ENCODE measurements at places on chromosomes 4 and X. TPM values are rescaled to one million over a fixed set of nuclear protein-coding genes. Genes with fewer than 3 reads are reported as not detected.

The ENPEP gene
- total RNA-seq = not detected

The SPINK2 gene
- not detected for total RNA-seq

The SUPT20HL1 gene
- total RNA-seq = not detected

The NDST3 gene
- not detected for total RNA-seq

The ABCG2 gene
- total RNA-seq = 11.9 TPM

The CLDN34 gene
- 0.26 TPM for total RNA-seq

The MAGEA9B gene
- not detected for total RNA-seq

The NXF2B gene
- not detected for total RNA-seq

The FAM9B gene
- not detected for total RNA-seq

The NLGN4X gene
- not detected for total RNA-seq

The MAGEB10 gene
- total RNA-seq = not detected

The ASMT gene
- total RNA-seq = not detected

The UGT2B10 gene
- not detected for total RNA-seq

The GC gene
- total RNA-seq = not detected

The FSTL5 gene
- not detected for total RNA-seq

The FAM114A1 gene
- 117 TPM for total RNA-seq

The RAPGEF2 gene
- 55.6 TPM for total RNA-seq

The NDNF gene
- not detected for total RNA-seq

The DCAF12L2 gene
- not detected for total RNA-seq

The PPARGC1A gene
- not detected for total RNA-seq

The PAGE2B gene
- total RNA-seq = not detected

The LINC00632 gene
- 0.46 TPM for total RNA-seq

The UGT2A1 gene
- total RNA-seq = 1.1 TPM

The ARL9 gene
- 0.07 TPM for total RNA-seq

The GRIA2 gene
- total RNA-seq = not detected

The FGFRL1 gene
- total RNA-seq = 16.4 TPM

The GPRASP1 gene
- 1.1 TPM for total RNA-seq

The PPBP gene
- not detected for total RNA-seq

The SSX4 gene
- not detected for total RNA-seq

The BBS12 gene
- total RNA-seq = 4.3 TPM

The TFE3 gene
- 21.0 TPM for total RNA-seq

The MAGEC3 gene
- not detected for total RNA-seq

The DKK2 gene
- total RNA-seq = 8.3 TPM

The ATP2B3 gene
- total RNA-seq = 0.11 TPM

The RTL9 gene
- not detected for total RNA-seq

The HSD17B13 gene
- not detected for total RNA-seq

The CNKSR2 gene
- total RNA-seq = under 0.01 TPM

The ADGRL3 gene
- not detected for total RNA-seq

The TXK gene
- total RNA-seq = 0.04 TPM

The TLR8 gene
- not detected for total RNA-seq

The FAM133A gene
- total RNA-seq = not detected

The OTUD6A gene
- total RNA-seq = not detected

The TLR6 gene
- 1.2 TPM for total RNA-seq

The IL9R gene
- total RNA-seq = 0.07 TPM

The MEPE gene
- total RNA-seq = not detected

The ZFP42 gene
- total RNA-seq = not detected

The SLC4A4 gene
- total RNA-seq = 0.20 TPM

The AFF2 gene
- total RNA-seq = 0.26 TPM

The PFKFB1 gene
- not detected for total RNA-seq

The TRAM1L1 gene
- 0.26 TPM for total RNA-seq

The INTS6L gene
- total RNA-seq = 2.5 TPM
